AG09309 (cell line): ENCODE measurements at places on chromosomes 11 and 22.

DNA sequence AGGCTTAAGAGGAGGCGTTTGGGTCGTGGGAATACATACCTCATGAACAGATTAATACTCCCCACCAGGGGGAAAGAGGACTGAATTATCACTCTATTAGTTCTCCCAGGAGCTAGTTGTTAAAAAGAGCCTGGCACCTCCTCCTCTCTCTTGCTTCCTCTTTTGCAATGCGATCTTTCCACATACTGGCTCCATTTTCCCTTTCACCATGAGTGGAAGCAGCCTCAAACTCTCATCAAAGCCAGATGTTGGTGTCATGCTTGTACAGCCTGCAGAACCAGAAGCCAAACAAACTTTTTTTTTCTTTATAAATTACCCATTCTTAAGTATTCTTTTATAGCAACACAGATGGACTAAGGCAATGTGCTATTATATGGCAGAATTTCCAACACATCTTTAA lies 258.5 kb downstream of the FAM76B start:
- peak; percentile 27 for DNase-seq

DNA sequence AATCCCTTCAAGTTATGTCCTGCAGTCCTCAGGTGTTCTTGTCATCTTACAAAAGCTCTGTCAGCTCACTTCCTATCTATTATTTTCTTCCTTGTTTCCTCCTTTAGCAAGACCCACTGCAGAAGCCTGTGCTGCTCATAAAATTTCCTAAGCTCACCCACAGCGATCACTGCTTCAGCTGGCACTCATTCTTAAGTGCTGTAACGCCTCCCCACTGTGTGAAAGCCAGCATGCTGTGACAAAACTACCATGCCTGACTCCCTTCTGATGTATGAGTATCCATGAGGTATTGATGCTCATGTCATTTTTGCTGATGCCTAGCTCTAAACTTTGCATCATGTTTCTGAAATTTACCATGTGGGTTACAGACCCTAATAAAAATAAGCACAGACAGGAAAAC lies 41.5 kb upstream of the CNTN5 start:
- DNase-seq = no peak

- no peak for DNase-seq
These were observed 38.8 kb downstream of the TXN2 start for GRCh38 chr22:36442506-36443197.

- no peak for DNase-seq
These were observed 24.5 kb upstream of the RNASEH2C start for GRCh38 chr11:65745049-65745448.

DNA sequence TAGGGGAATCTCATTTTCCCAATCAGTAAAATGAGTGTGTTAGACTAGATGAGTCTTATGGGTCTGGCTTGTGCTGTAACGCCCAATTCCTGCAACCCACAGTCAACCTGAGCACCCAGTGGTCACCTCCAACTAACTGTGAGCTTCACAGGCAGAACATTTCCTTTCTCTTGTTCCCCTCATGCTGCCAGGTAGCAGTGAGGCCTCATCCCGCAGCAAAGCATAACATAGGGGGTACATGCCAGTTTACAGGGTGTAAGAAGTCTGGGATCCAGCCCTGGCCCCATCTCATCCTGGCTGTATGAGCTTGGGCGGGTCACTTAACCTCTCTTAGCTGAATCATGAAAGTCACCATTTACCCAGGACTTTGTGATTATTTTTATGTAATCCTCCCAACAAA lies 3.7 kb downstream of the EFEMP2 start:
- DNase-seq = no peak

GRCh38 chr11:104320097-104320496 lies 156.2 kb upstream of the PDGFD start:
- no peak for DNase-seq

GRCh38 chr11:95534226-95534625 lies 255.4 kb downstream of the FAM76B start:
- no peak for DNase-seq

DNA sequence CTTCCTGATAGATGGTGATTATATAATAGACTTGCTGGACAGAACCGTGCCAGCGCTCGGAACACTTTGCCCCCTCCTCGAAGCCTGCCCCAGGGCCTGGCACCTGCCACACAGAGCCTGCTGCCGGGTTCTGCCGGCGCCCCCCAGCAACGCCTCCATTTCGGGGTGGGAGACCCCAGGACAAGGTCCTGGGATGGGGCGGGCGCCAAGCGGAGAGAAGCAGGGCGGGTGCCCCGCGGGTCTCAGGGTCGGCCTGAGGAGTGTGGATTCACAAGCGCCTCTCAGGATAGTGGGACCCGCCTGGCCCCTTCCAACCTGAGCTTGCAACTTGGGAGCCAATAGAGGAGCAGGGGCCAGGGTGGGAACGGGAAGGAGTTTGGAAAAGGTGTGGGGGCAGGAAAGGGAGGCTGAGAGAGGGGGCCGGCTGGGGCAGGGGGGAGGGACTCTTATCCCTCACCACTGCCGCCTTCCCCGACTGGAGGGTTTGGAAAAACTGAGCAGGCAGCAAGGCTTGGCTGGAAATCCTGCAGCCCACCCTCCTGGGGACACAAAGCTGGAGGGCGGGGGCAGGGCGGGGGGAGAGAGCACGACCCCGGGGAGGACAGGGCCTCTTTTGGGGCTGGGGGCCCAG lies 3.3 kb upstream of the BCL9L start:
- DNase-seq = no peak

DNA sequence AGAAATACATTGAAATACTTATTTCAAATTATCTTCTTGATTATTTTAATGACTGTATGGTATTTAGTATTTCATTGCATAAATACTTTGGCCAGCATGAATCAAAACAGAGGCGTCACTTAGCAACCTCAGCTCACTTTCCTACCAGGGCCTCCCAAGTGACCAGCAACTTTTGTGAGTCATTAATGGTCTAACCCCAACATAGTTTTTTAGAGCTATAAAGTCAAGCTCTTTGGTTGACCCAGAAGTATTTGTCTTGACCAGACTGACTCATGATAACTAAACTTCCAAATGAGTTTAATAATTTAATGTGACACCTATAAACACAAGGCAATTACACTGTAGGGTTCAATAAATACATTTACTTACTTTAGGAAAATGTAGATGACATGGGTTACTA lies 27.9 kb upstream of the RBMXL2 start:
- DNase-seq = peak; percentile 58

DNA sequence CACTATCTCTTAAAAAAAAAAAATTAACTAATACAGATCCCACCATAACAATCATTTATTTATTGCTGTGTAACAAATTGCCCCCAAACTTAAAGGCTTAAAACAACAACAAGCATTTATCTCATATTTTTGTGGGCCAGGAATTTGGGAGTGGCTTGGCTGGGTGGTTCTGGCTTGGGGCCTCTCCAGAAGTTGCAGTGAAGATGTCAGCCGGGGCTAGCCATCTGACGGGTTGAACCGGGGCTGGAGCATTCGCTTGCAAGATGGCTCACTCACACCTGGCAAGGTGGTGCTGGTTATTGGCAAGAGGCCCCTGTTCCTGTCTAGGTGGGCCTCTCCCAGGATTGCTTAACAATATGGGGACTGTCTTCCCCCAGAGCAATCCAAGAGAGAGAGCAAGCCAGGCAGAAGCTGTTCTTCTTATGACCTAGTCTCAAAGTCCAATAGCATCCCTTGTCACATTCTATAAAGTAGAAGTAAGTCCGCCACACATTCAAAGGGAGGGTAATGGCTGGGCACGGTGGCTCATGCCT lies 29.5 kb downstream of the ACO2 start:
- no peak for DNase-seq

DNA sequence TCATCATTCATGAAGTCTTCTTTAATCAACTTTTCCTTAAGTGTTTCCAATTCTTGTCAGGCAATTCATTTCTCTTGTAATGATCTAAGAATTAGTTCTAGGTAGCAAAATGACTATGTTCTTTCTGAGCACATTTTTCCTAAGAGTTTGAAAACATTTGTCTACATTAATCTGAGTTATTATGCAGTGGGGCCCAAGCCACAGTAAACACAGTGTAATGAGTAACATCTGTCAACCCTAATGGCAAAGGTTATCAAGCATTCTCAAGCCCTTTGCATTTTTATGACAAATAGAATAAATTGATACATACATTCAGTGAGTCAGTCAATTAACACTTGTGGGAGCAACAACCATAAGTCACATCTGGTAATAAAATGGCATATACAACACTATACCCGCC lies 106.7 kb upstream of the ZC3H12C start:
- no peak for DNase-seq

GRCh38 chr11:70247710-70248072 lies 22.8 kb upstream of the PPFIA1 start:
- DNase-seq = no peak

DNA sequence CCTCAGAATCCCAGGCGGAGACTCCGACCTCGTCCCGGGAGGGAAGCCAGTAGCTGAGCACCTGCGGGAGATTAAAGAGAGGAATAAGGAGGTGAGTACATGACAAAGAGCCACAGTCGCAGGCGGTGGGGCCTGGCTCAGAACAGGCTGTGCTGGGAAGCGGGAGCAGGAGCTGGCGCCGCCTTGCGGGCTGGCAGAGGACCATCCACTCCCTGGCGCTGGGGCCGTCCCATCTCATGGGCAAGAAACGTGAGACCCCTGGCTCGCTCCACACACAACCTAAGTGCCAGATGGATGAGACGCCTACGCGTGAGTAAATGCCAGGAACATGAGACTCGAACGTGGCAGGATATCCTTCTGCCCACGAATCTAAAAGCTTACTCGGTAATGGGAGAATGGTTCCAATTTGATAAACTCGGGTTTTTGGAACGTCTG lies 6.3 kb downstream of the CEND1 start:
- DNase-seq = peak; percentile 85

GRCh38 chr11:104968355-104968855 lies at the start of gene CASP4:
Gene CASP4, minus strand, starts transcription at chr11:104968574. Its CDS starts 49 bp downstream, at chr11:104968525.
- peak; percentile 48 for DNase-seq

GRCh38 chr11:78039919-78040671 lies 17.0 kb upstream of the KCTD14 start:
- DNase-seq = peak; percentile 46

DNA sequence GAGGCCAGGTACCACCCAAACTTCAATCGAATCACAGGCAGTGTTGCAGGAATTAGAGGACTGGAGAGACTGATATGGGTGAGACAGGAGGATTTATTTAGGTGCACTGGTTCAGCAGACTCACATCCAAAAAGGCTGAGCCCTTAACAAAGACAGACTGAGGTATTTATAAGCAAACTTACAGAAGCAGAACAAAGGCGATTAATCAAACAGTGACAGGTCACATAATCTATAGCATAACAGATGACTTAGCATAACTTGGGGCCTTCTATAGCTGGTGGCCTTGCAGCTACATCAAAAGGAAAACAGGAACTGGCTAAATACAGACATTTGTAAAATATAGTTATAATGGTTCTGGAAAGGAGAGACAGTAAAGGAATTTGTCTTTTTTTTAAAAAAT lies 2.1 kb downstream of the APOBEC3B start:
- DNase-seq = no peak

- peak; percentile 4 for DNase-seq
These were observed 9.3 kb downstream of the INS start for GRCh38 chr11:2151500-2152257.

- no peak for DNase-seq
These were observed 150.1 kb upstream of the LRRC4C start for GRCh38 chr11:41609511-41609910.

DNA sequence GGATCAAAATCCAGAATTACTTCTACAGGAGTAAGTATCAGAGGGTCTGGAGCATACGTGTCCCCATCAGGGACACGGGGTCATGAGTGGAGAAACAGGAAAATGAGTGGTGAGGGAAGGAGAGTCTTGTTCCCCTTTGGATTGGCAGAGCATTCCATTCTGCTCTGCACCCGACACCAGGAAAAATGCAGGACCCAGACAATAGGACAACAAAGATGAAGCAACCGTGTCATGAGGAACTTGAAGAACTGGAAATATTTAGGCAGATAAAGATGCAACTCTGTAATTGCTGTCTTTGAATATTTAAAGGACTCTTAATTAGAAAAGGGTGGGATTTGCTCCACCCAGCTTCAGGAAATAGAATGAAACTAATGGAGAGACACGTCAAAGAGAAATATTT lies 89.0 kb upstream of the BLID start:
- DNase-seq = no peak

DNA sequence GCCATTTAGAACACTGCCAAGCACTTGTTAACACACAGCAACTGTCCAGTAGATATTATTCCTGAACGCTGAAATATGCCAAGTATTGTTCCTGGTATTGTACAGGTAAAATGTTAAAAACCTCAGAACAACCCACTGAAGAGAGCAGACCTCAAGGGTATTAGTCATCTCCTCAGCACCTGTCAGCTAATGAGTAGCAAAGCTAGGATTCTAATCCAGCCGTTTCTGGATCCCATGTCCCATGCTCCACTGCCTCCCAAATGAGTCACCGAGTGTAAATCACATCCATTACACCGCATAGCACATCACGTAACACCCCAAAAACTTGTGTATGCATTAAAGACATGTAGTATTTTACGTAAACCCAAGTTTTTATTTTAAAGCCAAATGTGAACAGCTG lies 705.4 kb upstream of the TENM4 start:
- no peak for DNase-seq

GRCh38 chr11:70205049-70205725 lies 2.1 kb downstream of the FADD start:
- no peak for DNase-seq

- no peak for DNase-seq
These were observed 11.0 kb downstream of the OSBPL5 start for GRCh38 chr11:3154001-3154599.

GRCh38 chr11:76579056-76579751 lies 91.3 kb downstream of the LRRC32 start:
- DNase-seq = no peak

DNA sequence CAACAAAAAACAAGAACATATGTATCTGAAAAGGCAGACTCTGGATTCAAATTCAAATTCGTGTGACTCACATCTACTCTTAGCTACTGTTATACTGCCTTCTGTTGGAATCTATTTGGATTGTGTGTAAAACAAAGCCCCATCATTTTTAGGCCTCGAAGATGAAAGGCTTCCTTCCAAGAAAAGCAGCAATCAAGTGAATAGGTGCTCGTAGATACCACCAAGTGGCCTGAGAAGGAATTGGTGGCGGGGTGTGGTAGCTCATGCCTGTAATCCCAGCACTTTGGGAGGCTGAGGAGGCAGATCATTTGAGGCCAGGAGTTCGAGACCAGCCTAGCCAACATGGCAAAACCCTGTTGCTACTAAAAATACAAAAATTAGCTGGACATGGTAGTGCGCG lies 4.2 kb downstream of the GRAMD1B start:
- DNase-seq = no peak

GRCh38 chr22:27185760-27186302 lies 528.4 kb downstream of the MIAT start:
- DNase-seq = no peak

- peak; percentile 62 for DNase-seq
These were observed 23.2 kb upstream of the ST3GAL4 start for GRCh38 chr11:126332221-126332711.
